ENCODE measurements at places on chromosomes 11 and 22. TPM values are rescaled to one million over a fixed set of nuclear protein-coding genes. Genes with fewer than 3 reads are reported as not detected.

Gene GLYATL2
- total RNA-seq = 0.24 TPM

Gene KDM4D
- total RNA-seq = 1.1 TPM

Gene OSBP2
- 8.0 TPM for total RNA-seq

Gene OR51I1
- 0.24 TPM for total RNA-seq

Gene ISX
- total RNA-seq = not detected

Gene TALDO1
- total RNA-seq = 259 TPM

Gene GPR83
- under 0.01 TPM for total RNA-seq

Gene JAML
- total RNA-seq = not detected

Gene NXPE1
- not detected for total RNA-seq

Gene TMPRSS13
- total RNA-seq = 1.7 TPM

Gene MB
- total RNA-seq = not detected

Gene CALCA
- not detected for total RNA-seq

Gene CCDC81
- not detected for total RNA-seq

Gene BIRC3
- total RNA-seq = 23.9 TPM

Gene SYT12
- total RNA-seq = 3.2 TPM

Gene ART5
- not detected for total RNA-seq

Gene ANO5
- under 0.01 TPM for total RNA-seq

Gene OR4A47
- total RNA-seq = not detected

Gene DDTL
- total RNA-seq = 0.43 TPM

Gene PUS3
- 18.5 TPM for total RNA-seq

Gene INCENP
- total RNA-seq = 6.0 TPM

Gene SLC22A9
- not detected for total RNA-seq

Gene PIH1D2
- total RNA-seq = 0.72 TPM

Gene CARD16
- 2.2 TPM for total RNA-seq

Gene WNT11
- total RNA-seq = not detected

Gene ASCL2
- total RNA-seq = 1.7 TPM

Gene MAP4K2
- total RNA-seq = 14.7 TPM

Gene CHKB
- 23.7 TPM for total RNA-seq

Gene CARD10
- 16.4 TPM for total RNA-seq

Gene FXYD2
- 59.8 TPM for total RNA-seq

Gene PDGFD
- 0.48 TPM for total RNA-seq

Gene CSNK2A3
- 2.2 TPM for total RNA-seq

Gene ESAM
- total RNA-seq = not detected

Gene SCO2
- total RNA-seq = 10.2 TPM

Gene C11orf87
- total RNA-seq = under 0.01 TPM

Gene RASGRP2
- total RNA-seq = 0.48 TPM
